SK-MEL-5 (cell line): ENCODE measurements at places on chromosomes 4 and X. TPM values are rescaled to one million over a fixed set of nuclear protein-coding genes. Genes with fewer than 3 reads are reported as not detected.

DNA sequence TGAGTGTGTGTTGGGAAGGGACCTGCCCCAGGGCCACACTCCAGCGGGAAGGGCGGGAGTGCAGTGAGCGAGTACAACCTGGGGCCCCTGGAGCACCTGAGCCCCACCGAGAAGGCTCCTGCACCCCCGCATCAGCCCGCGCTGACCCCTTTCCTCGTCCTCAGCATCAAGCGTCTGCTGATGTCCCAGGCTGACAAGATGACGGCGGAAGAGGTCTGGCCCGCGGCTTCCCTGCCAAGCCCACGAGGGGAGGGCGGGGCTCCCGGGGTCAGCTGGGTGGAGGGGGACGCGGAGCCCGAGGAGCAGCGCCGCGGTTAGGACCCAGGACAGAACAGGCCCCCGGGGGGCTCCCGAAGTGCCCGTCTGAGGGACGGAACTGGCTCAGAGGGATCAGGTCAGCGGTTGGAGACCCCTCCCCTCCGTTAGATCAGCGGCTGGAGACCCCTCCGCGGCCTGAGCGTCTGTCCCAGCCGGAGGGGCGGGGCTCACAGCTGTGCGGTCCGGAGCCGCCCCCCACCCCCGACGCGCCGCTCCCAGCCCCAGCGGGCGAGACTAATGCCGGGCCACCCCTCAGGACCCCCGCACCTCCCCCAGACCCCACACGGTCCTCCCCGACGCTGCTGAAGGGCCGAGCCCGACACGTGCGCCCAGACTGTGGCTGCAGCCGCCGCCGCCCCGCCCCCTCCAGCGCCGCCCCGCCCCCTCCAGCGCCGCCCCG, 6.7 kb downstream of the MYL5 start:
- peak; percentile 38 for DNase-seq

KLB gene
- total RNA-seq, result not detected in 2 replicates

DNA sequence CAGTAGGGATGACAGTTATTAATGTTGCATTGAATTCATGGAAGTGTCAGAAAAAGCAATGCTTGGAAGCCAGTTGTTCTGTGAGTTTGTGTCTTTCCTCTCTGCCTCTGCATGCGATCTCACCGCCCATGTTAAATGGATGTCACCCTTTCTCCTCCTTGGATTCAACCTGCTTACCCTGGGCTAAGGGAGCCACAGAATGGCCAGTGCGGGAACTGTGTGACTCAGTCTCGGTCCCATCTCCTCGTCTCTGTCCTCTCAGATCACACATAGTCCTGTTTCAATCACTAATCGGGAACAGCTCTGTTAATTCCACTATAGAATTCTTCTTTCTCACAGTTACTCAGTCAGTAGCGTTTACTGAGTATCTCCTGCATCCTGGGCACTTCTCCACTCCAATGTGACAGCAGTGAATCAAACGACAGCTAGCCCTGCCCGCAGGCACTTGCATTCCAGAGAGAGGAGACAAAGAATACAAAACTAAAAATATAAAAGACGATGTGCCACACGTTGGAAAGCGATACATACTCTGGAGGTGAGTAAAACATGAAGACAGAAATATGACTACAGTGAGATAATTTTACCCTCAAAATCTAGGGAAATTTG, 53.6 kb upstream of the TLR3 start:
- DNase-seq, result no peak

- DNase-seq, result no peak
Measured at GRCh38 chr4:53912766-53913497, 151.5 kb downstream of the CHIC2 start.

DNA sequence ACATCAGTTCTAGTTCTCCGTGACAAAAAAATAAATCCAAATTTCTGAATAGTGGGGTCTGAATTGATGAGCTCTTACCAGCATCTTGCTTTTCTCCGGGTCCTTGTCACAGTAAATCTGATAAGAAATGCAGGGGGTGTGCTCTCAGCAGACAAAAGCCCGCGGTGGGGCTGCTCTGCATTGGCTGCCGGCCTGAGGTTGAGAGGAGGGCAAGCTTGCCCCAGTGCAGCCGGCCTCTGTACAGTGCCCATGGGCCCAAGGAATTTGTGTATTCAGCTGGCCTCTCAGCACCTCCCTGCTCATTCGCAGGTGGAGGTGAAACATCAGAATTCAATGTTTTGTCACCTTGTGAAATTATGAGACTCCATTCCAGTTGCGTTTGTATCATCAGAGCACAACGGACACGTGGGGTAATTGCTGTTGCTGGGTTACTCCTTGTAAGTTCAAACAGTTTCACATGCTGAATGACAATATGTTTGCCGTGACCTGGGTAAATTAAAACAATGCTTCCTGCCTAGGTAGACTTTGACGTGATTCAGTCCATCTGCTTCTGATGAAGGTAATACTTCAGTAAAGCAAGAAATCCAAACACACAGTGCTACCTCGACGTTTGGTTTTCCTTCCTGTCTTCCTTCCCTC, 596.4 kb downstream of the MID1IP1 start:
- no peak for DNase-seq

UBA1 gene
- total RNA-seq, result 169 and 186 TPM in 2 replicates

- DNase-seq, result no peak
Measured at GRCh38 chr4:28654618-28655017, 1794.0 kb downstream of the STIM2 start.

DNA sequence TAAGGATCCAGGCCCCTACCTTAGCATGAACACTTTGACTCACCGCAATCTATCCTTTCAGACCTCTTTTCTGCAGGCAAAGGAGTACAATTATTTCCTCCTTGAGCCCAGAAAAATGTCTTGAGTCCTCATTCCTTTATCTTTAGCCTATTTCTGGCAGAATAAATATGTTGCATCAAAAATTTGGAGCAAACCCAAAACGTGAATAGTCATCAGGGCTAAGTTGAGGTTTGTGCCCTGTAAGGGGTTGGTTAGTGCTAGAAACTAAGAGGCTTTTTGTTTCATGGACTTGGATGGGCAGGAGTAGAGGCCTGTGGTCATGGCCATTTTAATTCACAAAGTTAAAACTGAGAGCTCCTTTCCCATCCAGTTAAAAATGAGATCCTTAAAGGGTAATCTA, 460.3 kb downstream of the GBA3 start:
- no peak for DNase-seq

DNA sequence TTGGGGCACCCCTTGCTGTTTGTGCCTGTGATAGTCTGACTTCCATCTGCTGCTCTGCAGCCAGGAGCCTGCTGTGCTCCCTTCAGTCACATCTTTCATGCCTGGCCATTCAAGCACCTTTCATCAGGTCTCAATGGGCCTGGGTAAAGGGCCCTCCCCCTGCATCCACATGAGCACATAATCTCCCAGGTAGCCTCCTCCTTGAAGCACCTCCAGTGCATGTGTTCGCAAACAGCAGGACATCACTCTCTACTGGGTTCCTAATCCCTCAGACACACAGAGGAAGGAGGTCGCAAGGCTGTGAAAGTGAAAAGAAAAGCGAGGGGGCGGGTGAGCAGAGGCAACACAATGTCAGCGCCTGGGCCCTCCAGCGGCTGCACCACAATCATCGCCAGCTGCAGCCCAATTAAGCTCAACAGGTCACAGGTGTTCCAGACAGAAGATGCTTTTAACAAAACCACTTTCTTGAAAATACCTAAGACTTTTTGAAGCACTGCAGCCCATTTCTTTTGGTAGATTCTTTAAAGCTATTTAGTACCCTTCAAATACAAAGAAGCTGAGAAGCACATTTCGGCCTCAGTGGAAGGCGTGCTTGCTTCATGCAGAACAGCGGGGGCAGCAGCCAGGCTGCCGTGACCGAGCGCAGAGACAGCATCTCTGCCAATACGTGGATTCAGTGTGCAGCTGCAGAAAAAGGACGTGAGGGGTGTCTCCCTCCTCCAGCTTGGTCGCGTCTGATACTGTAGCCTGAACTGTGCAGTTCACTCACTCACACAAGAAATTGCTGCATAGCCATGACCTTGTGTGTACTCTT, 92.2 kb upstream of the SPRY1 start:
- no peak for DNase-seq

EDA2R gene
- 17.1 and 19.5 TPM in 2 replicates for total RNA-seq

DNA sequence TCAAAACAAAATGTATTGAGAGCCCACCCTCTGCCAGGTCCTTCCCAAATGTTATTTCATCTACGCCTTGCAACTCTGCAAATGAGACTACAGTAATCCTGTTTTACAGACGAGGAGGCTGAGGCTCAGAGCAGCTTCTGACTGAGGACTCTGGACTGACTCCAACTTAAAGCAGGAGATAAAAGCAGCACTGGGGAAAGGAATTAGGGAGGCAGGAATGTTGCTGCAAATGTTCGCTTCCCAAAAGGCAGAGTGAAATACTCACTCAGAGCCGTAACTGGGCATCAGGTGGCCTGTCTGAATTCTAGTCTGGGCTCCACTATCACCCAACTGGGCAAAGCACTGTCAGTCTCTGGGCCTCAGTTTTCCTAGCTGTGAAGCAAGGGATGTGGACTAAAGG, 94.7 kb upstream of the SRD5A3 start:
- no peak for DNase-seq

PDLIM3 gene
- total RNA-seq, result 73.2 and 79.0 TPM in 2 replicates

GRCh38 chrX:104618106-104618895, 52.3 kb downstream of the IL1RAPL2 start:
- DNase-seq, result no peak

- DNase-seq, result peak; percentile 85
Measured at GRCh38 chrX:23803931-23804381, 21.0 kb downstream of the SAT1 start.
